Stimulated activated CD8-positive, alpha-beta memory T cell treated with anti-CD3 and anti-CD28 coated beads, Interleukin-7, amount 100 ng/mL, for 4 hours (primary cell): ENCODE measurements at places on chromosomes 3 and 15.

DNA sequence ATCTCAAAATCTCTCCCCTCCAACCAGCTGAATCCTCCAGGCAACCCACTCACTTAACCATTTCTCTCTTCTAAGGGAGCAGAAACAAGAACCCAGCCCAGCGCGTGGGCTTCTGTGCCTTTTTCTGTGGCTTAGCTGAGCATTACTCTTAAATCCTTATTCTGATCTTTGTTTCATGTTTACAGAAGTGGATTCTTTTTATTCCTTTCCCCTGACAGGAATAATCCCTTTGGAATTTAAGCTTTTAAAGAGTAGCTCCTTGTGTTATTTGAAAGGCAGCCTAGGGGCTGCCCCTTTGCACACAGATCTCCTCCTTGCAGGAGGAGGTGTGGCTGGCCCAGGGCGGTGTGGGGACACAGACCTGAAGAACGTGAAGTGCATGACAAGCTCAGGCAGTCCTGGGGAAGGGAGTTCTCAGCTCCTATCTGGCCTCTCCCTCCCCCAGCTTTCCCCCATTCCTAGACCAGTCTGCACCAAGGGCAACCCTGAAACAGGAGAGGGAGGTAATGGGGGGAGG lies 77.1 kb upstream of the UBE2E1 start:
- DNase-seq = no peak

- DNase-seq = peak; percentile 49
These were observed 94.9 kb downstream of the ST6GAL1 start for GRCh38 chr3:187025254-187025655.

- DNase-seq = no peak
These were observed 176.6 kb upstream of the TRIM42 start for GRCh38 chr3:140501061-140501769.

DNA sequence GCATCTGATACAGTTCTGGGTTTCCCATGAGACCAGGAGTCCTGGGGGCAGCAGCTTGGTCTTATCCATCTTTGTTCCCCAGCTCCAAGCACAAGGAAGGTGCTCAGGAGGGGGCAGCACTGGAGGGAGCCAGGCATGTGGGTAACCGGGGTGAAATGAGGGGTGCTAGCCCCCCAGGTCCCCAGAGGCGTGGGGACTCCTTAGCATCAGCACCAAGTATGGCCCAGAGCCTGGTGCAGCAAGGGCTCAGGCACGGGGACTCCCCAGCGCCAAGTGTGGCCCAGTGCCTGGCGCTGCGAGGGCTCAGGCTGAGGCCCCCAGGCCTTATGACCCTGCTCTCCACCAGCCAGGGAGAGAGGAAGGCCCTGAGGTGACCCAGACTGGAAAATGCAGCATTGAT lies 94.1 kb downstream of the CHSY1 start:
- DNase-seq = no peak

GRCh38 chr15:56371495-56372147 lies 6.4 kb downstream of the TEX9 start:
- no peak for DNase-seq

DNA sequence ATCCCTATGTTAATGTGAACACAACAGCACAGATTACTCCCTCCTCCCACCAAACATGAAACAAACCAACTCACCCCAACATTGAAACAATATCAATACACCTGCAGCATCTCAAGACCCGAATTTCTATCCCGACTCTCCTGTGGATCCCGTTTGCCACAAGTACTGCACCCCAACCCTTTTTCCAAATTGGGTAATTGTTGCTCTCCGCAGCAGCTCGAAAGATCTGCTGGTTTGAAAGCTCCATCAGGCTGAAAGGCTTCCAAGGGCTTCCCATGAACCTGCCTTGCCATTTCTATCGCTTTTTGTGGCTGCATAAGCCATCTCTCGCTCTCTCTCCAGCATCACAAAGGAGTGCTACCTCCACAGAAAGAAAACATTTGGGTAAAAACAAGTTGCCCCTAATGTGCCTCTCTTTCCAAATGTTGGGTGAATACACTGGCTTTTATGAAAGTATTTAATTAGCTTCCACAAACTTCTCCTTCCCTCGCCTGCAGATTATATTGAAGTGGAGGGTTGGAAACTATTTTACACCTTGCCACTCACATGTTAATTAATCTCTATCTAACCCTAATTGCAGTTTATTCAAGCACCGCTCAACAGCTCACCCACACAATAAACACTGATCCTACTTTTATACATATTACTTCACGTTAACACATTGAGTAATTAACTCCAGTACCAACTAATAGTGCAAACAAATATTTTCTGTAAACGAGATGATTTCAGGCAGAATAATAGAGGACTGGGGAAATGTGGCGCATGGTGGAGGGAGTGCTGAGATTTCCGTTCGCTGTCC lies 2.5 kb upstream of the FEZF2 start:
- DNase-seq = no peak

DNA sequence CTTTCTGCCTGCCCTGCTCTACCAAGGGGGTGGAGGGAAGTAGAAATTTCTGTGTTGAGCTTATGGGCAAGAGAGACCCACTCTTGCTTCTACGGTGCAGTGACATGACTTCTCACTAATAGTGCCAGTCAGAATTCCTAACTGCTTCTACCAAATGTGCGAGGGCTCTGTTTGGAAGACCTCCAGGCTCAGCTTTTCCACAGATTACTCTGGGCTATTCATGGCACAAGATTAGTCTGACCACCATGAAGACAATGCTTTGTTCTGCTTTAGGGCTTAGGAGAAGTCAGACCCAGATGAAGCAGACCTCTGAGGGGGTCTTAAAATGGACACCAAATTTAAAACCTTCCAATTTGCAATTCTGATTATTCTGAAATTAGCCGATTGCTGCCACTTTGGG lies 195.9 kb upstream of the TBC1D5 start:
- DNase-seq = no peak

- DNase-seq = no peak
These were observed 86.5 kb downstream of the SEMA6D start for GRCh38 chr15:47803767-47804166.

- DNase-seq = peak; percentile 56
These were observed 225.1 kb upstream of the C2CD4B start for GRCh38 chr15:62389885-62390790.

GRCh38 chr3:141561426-141562034 lies 74.7 kb downstream of the RASA2 start:
- no peak for DNase-seq

- DNase-seq = no peak
These were observed 106.5 kb upstream of the P2RY1 start for GRCh38 chr3:152728231-152728980.

DNA sequence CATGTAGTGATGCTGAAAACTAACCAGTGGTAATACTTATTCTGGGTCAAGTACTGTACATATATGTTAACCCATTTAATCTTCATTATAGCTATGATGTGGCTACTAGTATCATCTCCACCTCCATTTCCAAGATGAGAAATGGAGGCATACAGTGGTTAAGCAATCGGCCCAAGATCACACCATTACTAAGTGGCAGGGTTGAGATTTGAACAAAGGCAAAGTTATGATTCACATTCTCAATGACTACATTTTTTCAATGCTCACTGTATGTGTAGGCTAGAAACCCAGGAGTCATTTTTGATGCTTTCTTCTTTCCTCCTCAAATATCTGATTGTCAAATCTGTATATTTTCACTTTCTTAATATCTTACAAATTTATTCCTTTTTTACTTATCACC lies 30.2 kb downstream of the ABI3BP start:
- DNase-seq = no peak

DNA sequence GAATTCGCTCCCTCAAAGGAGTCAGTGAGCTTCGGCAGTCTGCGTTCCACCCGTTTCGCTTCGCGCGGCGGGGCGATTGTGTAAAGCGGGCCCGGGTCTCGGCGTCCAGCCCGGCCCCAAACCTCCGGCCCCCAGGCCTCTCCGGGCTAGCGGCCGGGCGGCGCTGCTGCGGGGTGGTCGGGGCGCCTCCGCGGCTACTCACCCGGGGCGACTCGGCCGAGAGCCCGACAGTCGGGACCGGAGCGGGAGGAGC lies 412 bp downstream of the CHDH start:
- no peak for DNase-seq

GRCh38 chr15:78067328-78068228 lies 9.9 kb downstream of the TBC1D2B start:
- no peak for DNase-seq

GRCh38 chr3:142958707-142959106 lies 4.8 kb downstream of the PAQR9 start:
- DNase-seq = no peak

GRCh38 chr15:48411971-48412591 lies 80.9 kb downstream of the DUT start:
- no peak for DNase-seq

GRCh38 chr3:72536206-72536877 lies 311.9 kb downstream of the SHQ1 start:
- DNase-seq = no peak

GRCh38 chr3:118817748-118818165 lies 216.9 kb downstream of the IGSF11 start:
- DNase-seq = no peak

- no peak for DNase-seq
These were observed 8.0 kb upstream of the LRRIQ4 start for GRCh38 chr3:169804681-169805080.

DNA sequence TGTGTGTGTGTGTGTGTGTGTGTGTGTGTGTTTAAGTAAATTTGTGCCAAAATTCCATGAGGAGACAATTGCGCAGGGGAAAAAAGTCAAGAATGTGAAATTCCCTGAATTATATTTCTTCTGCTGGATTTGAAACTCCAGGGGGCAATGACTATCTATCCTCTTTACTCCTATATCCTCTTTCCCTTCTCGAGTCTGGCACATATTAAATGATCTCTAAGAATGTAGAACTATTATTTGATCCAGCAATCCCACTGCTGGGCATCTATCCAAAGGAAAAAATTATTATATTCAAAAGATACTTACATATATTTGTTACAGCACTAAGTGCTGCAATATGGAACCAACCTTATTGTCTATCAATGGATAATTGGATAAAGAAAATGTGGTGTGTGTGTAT lies 350.1 kb upstream of the ADAMTS9 start:
- no peak for DNase-seq

DNA sequence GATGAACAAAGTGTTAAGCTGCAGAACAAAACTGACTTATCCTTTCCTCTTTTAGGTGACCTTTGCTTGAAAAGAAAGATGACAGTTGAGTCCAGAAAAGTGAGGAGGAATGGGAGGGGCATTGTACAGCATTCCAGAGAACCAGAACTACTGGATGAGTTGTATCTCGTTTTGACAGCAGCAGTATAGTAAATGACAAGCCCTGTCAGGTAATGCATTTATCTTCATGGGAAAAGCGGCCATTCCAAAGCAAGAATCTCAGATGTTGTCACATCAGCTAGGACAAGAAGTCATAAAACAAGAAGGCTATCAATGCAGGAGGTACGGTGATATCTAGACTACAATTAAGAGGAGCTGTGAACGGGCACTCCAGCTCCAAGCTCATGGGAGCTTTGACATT lies 421.5 kb downstream of the MAGI1 start:
- DNase-seq = no peak

DNA sequence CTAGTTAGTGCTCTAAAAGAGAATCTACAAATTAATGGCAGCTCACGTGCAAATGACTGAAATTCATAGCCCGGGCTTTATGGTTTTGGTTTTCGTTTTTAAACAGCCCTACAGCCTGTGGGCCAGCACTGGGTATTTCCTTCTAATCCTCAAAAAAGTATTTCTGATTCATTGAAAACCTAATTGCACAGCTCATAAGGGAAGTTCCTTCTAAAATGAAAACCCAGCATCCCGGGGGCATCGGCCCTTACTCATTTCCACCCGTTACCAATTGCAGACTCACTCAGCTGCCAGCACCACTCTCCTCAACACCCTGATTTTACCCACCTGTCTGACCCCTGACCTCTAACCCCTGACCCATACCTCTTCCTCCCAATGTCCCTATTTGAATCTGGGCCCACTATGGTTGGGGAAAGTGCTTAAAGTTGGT lies 59.5 kb upstream of the ZNF148 start:
- no peak for DNase-seq

- DNase-seq = no peak
These were observed 269.5 kb downstream of the SUCLG2 start for GRCh38 chr3:67384760-67385397.

DNA sequence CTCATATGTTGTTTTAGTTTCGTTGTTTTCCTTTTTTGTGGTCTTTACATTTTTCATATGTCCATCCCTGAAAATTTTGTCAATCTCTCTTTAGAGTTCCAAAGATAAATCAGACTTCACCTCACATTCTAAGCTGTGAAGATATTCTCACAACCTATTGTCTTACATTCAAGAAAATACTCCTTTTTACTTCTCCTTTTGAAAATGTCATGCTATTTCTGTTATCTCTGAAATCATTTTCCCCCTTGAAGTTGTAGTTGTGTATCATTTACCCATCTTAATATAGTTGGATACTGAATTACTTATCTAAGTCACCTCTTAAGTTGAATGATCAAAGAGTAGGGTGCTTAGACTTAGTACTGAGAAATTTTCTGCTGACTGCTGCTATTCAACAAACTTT lies 74.3 kb downstream of the DCUN1D1 start:
- no peak for DNase-seq

DNA sequence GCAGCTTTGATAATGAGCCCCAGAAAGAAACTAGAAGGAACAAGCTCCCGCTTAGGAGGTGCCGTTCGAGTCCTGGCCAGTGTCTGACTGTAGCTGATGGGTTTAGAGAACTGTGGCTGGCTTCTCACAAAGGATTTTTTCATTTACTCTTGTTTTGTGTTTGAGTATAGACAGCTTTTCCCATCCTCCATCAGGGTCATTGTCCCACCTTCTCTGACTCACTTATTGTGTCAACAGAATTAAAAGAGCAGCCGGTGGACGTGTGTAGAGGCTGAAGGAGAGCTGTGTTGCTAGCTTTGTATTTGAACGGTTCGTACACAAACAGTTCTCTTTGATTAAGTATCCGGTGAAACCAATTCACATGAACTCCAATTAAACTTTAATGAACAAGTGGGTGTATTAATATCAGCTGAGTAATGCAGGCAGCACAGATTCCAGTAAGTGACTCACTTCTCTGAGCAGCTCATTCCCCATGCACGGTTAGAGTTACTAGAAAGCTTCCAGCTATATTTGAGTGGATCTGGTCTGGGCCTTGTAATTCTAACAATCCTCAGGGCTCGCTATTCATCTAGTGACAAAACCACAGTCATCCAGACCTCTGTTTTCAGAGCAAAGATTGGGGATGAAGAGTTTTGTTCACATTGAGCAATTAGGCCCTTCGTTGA lies 141.0 kb downstream of the LPP start:
- no peak for DNase-seq

- no peak for DNase-seq
These were observed 361.5 kb upstream of the KCNH8 start for GRCh38 chr3:18786650-18787323.

DNA sequence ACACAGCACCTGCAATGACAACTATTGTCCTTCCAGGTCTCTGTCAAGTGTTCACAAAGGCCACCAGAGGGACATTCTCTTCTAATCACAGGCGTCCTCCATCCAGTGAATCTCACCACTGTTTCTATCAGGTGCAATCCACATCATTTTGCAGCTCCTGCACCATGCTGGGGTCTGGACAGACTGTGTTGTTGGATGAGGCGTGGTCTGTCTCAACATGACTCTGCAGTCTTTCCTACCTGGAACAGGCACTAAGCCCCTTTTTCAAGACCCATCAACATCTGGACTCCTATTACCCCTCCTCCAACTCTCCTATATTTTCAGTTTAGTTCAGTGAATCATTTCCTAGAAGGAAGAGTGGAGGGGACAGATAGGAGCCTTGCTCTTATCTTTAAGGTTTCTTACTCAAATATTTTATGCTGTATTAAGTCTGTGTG lies 31.5 kb upstream of the VEPH1 start:
- no peak for DNase-seq

- DNase-seq = no peak
These were observed 307.1 kb upstream of the DPH6 start for GRCh38 chr15:35852818-35853624.

GRCh38 chr3:80244390-80244789 lies 476.6 kb upstream of the ROBO1 start:
- no peak for DNase-seq
